ENCODE measurements at places on chromosomes 2 and 18. TPM values are rescaled to one million over a fixed set of nuclear protein-coding genes. Genes with fewer than 3 reads are reported as not detected.

- DNase-seq, result no peak
These were observed 27.1 kb upstream of the TFPI start for GRCh38 chr2:187581125-187581896.

The ALK gene
- total RNA-seq, result not detected

DNA sequence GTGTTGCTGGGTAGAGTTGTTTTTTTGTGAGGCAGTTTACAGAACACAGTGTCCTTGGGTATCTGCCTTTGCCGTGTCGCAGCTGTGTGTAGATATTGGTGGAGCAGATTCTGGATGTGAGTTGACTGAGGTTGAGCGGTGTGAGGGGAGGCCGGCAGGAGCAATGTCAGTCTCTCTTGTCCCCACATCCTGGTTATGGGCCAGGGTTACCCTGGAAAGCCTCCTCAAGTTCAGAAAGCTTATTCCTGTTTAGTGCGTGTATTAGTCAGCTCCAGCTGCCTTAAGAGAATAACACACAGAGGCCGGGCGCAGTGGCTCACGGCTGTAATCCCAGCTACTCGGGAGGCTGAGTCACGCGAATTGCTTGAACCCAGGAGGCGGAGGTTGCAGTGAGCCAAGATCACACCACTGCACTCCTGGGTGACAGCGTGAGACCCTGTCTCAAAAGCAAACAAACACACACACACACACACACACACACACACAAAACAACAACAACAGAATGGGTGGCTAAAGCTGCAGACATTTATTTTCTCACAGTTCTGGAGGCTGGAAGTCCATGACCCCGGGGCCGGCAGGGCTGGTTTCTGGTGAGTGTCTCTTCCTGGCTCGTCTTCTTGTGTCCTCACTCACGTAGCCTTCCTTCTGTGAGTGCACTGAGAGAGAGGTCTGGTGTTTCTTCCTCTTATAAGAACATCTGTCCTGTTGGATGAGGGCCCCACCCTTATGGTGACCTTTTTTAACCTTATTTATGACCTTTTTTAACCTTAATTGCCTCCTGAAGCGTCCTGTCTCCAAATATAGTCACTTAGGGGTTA, 5.1 kb downstream of the NCK2 start:
- peak; percentile 41 for DNase-seq

The BMP10 gene
- total RNA-seq, result not detected

DNA sequence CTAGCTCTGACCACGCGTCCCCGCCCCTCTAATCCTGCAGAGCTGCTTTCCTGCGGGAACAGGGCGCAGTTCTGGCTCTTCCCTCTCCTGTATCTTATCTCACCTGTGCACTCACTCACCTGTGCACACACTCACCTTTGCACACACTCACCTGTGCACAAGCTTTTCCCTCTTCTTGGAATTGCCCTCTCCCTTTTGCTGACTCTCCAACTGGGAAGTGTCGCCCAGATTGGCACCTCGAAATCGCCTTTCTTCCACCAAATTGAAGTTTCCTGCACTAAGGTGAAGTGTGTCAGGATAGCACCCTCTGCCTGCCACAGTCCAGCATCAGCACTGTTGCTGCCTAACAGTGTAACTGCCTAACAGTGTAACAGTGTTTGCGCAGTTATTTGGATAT, 566 bp upstream of the CMPK2 start:
- peak; percentile 23 for DNase-seq

Measured in activated T-cell treated with anti-CD3 and anti-CD28 coated beads, Interleukin-2, amount 50 U/mL, for 4 hours (primary cell).